ENCODE measurements at places on chromosomes 7 and 10. TPM values are rescaled to one million over a fixed set of nuclear protein-coding genes. Genes with fewer than 3 reads are reported as not detected.

Gene HOXA4
- total RNA-seq: 8.5 TPM

- DNase-seq: no peak
Observed at GRCh38 chr7:143042159-143042789, 9.9 kb upstream of the OR6V1 start.

GRCh38 chr7:124072603-124073309, 39.9 kb upstream of the TMEM229A start:
- DNase-seq: no peak

DNA sequence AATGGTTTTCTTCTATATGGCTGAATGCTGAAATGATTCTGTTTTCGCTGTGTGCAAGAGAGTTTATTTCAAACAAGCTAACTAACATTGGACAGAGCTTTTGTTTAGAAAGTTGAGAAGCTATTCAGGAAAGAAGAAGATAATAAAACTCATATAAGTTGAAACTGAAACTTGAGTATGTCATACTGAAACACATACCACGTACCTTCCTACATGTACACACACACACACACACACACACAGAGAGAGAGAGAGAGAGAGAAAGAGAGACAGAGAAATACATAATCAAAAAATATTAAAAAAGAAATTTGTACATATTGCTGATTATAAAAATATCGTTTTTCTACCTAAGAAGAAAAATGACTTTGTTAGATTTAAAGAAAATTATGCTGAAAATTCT, 561.9 kb upstream of the KCND2 start:
- no peak for DNase-seq

DNA sequence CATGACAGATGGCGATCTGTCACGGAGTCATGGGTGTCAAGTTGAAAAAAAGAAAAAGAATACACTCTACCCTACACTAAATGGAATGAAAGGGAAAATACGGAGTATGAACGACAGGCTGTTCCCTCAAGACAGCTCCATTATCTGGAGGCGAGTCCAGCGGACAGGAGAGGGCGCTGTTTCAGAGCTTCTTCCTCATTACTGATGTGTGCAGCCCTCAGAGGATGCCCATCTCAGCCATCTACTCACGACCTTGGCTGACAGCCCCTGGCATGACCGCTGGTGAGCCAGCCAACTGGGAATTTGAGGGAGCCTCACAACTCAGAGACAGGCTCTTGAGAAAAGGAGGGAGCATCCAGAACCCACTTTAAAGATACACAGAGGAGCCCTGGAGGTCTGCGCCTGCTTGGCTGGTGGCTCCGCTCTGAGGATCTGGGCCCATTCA, 49.6 kb upstream of the SMNDC1 start:
- DNase-seq: peak; percentile 83

DNA sequence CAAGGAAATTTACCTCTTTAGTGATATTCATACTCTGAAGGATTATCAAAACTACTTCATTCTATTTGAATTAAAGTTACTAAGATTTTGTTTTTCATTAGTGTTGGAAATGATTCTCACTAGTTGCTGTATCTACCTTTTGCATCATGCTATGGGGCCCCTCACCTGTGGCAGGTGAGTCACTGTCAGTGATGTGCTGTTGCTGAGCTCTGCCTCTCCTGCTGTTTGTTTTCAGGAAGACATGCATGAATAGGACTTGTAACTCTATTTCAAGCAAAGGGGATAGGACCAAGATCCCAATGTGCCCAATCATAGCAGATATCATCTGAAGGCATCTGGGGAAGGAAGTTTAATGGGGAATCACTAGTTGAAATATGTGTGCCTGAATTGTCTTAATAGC, 57.4 kb upstream of the AGR3 start:
- no peak for DNase-seq

GRCh38 chr7:86760236-86760635, 116.5 kb downstream of the GRM3 start:
- no peak for DNase-seq

DNA sequence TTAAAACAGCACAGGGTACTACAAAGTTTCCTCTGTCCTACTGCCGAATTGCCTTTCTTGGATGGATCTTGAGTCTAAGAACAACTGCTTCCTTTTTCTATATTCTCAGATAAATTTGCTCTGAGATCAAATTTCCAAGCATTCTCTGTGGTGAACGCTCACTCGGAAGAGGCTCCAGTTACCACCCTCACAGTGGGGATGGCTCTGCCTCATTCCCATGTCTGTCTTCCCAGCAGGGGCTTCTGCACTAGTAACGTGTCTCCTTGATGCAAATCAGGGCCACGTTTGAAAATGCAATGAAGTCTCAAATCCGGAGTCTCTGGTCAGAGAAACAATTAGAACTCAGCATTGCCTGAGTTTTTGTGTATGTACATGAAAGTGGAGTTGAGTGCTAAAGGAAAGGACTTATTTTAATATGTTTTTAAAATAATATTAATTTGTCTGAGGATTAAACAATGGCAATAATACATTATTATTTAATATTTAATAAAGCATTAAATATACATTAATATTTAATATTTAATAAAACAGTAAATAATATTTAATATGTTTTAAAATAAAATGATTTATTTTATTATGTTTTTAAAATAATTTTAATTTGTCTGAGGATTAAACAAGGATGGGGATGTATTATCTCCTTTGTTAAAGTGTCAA, 61.8 kb downstream of the INHBA start:
- no peak for DNase-seq

Measured in lower lobe of right lung (tissue), 2 donors.